Epithelial cell of prostate (primary cell): ENCODE measurements at places on chromosomes 7 and 10.

- no peak for DNase-seq
Measured at GRCh38 chr10:29874606-29875269, 184.6 kb downstream of the JCAD start.

DNA sequence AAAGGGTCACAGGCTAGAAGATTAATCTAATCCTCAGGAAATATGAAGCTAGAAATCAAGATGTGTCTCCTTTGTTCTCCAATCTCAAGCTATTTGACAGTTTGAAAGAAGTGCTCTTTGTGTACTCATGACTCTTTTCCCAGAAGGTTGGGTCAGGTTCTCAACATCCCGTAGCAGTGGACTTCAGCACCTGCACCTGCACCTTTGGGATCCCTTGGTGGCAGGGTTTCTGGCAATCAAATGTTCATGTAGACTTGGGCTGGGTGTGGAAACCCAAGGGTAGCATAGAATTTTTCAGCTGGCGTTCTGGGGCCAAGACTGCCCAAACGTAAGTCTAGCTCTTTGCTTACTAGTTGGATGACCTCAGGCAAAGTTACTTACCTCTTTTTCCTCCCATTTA is 134.4 kb downstream of the ADRA2A start:
- no peak for DNase-seq

DNA sequence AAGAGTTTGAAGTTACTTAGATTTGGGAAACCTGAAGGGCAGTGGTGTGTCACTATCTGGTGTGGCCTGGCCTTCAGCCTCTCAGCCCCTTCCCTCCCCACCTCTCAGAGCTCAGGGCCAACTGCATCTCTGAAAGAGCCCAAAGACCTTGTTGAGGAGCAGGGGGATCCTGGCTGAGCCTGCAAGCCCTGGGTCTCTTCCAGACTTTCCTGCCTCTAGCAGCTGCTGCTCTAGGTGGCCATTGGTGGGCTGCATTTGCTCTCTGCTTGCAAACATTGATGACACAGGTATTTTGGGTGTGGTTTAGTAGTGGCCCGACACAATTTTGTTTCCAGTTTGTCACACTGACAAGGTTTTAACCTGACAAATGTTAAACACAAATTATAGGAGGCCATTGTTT is 3.1 kb upstream of the UPP1 start:
- DNase-seq = no peak

DNA sequence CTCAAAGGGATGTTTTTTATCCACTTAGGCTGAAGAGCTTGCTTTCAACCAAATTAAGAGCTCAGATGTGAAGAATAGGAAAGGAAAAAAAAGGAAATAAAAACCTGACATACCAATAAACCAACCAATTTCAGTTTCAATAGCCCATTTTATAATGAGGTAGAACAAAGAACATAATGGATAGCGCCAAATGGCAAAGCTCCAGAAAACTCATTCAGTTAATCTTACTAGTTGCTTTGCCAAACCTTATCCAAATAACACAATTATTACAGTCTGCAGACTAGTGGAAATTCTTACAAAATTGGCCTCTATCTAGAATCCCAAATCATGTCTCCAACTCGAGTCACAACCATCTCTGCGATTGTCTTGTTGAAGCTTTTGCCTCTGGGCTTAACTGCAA is 337.0 kb downstream of the CRPPA start:
- no peak for DNase-seq

- no peak for DNase-seq
Measured at GRCh38 chr7:1954366-1955004, 278.3 kb downstream of the MAD1L1 start.

GRCh38 chr7:94092980-94093379 is 88.8 kb upstream of the BET1 start:
- DNase-seq = no peak

DNA sequence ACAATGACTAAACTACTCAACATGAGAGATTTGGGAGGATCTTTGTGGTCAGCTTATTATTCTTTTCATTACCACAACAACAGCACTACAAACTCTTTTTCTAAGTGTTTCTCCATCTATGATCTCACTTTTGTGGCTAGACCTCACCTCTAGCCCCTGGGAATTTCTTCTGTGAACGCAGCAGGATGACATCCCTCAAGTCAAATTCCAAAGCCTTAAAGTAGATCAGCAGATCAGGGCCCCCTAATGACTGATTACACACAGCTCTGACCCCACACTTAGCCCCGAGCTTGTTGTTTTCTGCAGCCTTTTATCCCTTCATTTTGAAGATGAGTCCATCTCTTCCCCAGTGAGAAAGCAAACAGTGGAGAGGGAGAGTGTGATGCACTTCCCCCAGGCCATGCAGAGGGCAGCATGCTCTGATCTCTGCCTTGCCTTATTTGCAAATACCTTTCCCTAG is 27.3 kb downstream of the TFAM start:
- DNase-seq = no peak

- DNase-seq = no peak
Measured at GRCh38 chr10:43265799-43266721, 805 bp downstream of the RASGEF1A start.

- no peak for DNase-seq
Measured at GRCh38 chr10:129761981-129762956, 201.8 kb downstream of the EBF3 start.

DNA sequence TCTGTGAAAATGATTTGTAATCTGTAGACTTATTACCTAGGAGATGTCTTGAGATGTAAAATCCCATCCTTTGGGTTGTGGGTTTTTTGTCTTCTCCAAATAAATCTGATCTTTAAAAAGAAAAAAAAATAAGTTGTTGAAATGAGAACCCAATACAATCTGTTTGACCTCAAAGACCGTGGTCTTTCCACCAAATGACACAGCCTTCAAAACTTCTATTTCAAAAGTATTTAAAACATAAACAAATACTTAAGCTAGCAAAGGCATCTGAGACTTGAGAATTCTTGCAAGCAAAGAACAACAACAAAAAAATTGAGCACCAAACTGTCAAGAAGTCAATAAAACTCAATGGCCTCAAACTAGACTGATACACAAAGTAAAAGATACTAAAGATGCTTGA is 67.9 kb upstream of the HECW1 start:
- no peak for DNase-seq

GRCh38 chr7:15723841-15724240 is 37.4 kb upstream of the MEOX2 start:
- DNase-seq = no peak

GRCh38 chr7:140062118-140062527 is 628 bp downstream of the PARP12 start:
- no peak for DNase-seq

- no peak for DNase-seq
Measured at GRCh38 chr7:116633131-116633988, 38.6 kb upstream of the MET start.

DNA sequence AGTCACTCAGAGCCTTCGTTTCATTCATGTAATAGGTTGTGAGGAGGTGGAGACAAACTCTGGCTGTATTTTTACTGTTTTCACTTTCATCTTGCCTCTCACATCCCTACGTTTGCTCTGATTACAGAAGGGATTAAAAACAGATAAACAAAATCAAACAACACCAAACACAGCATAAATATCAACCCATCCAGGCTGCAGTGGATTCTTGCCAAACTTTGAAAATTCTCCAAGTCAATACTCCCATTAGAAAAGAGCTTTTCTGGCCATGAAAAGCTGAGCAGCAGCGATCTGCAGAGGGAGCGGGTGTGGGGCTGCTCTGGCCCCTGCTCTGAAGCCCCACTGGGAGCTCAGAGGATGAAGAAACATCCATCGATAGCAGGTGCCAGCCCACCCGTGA is 283.2 kb downstream of the WDR37 start:
- DNase-seq = no peak

- no peak for DNase-seq
Measured at GRCh38 chr10:53022611-53023088, 250.1 kb upstream of the MBL2 start.

DNA sequence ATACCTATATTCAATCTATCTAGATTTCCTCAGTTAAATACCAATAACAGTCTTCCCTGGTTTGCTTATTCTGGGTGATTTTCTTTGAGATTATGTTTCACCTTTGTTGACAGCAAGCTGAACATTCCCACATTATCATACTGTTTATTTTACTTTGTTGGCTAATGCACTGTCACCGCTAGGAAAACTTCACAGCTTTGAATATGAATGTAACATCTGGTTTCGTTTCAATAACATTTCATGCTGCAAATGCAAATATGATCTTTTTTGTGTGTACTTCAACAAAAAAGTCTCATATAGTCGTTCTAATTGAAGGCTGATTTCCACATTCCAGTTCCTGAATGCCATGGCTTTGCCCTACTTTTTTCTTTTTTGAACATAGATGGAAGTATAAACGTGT is 946.3 kb upstream of the GHITM start:
- DNase-seq = no peak

- DNase-seq = no peak
Measured at GRCh38 chr7:118061386-118061785, 122.6 kb upstream of the LSM8 start.

- no peak for DNase-seq
Measured at GRCh38 chr10:43774234-43774769, 125.6 kb upstream of the ZNF32 start.

DNA sequence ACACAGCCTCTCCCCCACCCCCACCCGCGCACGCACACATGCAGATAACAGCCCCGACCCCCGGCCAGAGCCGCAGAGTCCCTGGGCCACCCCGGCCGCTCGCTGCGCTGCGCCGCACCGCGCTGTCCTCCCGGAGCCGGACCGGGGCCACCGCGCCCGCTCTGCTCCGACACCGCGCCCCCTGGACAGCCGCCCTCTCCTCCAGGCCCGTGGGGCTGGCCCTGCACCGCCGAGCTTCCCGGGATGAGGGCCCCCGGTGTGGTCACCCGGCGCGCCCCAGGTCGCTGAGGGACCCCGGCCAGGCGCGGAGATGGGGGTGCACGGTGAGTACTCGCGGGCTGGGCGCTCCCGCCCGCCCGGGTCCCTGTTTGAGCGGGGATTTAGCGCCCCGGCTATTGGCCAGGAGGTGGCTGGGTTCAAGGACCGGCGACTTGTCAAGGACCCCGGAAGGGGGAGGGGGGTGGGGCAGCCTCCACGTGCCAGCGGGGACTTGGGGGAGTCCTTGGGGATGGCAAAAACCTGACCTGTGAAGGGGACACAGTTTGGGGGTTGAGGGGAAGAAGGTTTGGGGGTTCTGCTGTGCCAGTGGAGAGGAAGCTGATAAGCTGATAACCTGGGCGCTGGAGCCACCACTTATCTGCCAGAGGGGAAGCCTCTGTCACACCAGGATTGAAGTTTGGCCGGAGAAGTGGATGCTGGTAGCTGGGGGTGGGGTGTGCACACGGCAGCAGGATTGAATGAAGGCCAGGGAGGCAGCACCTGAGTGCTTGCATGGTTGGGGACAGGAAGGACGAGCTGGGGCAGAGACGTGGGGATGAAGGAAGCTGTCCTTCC is 620 bp downstream of the EPO start:
- no peak for DNase-seq

GRCh38 chr10:1382711-1383110 is 326.5 kb downstream of the WDR37 start:
- DNase-seq = no peak

DNA sequence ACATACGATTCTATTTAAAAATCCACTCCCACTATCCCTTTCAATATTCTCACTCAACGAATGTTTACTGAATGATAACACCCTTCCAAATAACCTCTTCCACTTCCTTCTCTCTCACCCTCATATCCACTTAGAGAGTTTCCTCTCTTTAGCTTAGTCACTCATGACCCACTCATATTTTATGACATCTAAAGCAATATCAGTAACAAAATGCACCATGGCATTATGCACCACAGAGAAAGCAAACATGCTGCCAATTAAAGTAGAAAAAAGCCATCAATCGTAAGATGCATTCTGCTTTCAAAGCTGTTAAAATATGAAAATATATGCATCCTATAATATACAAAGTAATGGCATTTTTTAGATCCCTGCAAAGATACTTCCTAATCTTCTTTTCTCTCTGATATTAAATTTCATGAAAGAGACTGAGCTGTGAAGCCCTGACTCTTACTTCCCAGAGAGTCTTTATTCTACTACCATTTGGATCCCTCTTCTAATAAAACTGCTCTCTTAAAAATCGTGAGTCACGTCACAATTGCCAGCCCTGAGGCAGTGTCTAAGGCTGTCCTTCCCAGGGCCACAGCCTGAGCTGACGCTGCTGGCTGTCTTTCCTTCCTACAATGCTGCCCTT is 283.0 kb upstream of the KLF6 start:
- no peak for DNase-seq

- no peak for DNase-seq
Measured at GRCh38 chr10:12484941-12485805, 135.8 kb downstream of the CAMK1D start.

- DNase-seq = no peak
Measured at GRCh38 chr7:152869041-152869676, 109.6 kb downstream of the ACTR3B start.

DNA sequence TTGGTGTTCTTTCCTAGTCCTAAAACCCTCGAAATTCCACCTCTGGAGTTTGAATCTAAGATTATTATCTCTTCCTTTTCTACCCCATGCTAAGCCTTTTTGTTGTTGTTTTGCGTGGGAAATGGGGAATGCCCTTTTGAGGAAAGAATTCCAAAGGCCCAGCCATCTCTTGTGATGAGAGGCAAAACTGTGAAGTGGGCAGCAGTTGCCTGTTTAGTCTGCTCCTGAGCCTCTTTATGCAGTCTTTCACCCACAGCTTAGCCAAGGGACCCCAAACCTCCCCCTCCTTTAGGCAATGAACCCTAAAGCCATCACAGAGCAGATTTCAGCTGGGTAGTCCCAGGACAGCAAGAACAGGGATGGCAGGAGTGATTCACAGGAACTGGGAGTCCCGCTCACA is 95.5 kb downstream of the DNMBP start:
- no peak for DNase-seq

DNA sequence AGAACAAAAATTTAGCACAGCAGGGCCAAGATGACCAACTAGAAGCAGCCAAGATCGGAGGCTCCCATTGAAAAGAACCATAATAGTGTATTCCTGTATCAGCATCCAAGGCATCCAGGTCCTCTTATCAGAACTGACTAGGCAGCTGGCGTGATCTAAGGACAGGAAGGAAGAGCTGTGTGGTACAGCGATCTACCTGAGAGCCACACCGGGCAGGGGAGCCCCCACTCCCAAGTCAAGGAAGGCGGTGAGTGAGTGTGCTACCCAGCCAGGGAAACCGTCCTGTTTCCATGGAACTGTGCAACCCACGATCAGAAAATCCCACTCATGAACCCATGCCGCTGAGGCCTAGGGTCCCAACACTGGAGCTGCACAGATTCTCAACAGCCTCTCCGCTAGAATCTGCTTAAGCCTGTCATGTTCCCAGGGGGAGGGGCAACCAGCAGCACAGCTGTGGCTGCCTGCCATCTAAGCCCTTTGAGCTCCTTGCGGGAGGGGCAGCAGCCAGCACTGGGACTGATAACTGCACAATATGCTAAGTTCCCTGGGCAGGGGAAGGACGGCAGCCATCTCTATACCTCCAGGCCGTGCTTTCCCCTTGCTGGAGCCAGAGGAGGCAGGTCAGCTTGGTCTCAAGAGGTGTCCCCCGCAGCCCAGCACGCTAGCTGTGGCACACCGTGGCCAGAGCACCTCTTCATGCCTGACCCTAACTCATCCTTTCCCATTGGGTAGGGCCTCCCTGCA is 213.0 kb upstream of the SMIM30 start:
- DNase-seq = no peak
